ENCODE measurements at places on chromosomes 3 and 15.

DNA sequence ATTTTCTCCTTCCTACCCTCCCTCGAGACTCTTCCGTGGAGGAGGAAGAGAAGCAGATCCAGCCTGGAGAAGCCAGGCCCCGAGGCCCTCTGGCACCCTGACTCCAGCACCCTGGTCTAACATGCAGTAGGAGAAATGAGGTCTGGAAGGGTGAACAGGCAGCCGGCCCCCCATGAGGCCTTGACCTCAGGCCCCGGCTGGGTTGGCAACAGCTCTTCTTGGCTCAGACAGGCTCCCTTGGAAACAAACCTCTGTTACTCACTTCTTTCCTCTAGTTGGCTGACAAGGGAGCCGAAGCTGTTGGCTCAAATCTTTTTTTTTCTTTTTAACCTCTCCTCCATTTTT, 73.4 kb downstream of the CPN2 start:
- no peak for DNase-seq

- DNase-seq: no peak
Observed at GRCh38 chr3:29926378-29926777, 645.5 kb downstream of the RBMS3 start.

- no peak for DNase-seq
Observed at GRCh38 chr15:52733696-52734255, 54.6 kb upstream of the ATOSA start.

- no peak for DNase-seq
Observed at GRCh38 chr15:36371509-36371908, 207.9 kb upstream of the CDIN1 start.

GRCh38 chr3:27699067-27699466, 23.1 kb downstream of the EOMES start:
- no peak for DNase-seq

GRCh38 chr15:90058308-90058707, 44.0 kb downstream of the IDH2 start:
- no peak for DNase-seq

DNA sequence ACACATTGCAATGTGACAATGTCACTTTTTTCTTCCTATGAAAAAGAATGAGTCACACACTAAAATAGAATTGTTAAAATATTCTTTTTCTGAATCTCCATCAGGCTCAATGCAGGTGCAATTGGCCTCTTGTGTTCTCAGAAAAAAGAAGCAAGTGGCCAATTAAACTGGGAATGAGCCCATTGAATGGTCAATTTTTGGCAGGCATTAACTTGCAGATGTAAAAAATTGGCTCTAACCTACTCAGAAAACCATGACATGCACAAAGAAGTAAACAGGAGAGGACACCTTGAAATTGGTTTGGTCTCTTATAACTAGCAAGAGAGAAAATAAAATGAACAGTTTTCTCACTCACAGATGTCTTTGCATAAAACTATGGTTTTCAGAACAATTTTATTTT, 820.8 kb downstream of the TBL1XR1 start:
- DNase-seq: no peak

GRCh38 chr15:69624155-69624520, 171.5 kb downstream of the RPLP1 start:
- no peak for DNase-seq

DNA sequence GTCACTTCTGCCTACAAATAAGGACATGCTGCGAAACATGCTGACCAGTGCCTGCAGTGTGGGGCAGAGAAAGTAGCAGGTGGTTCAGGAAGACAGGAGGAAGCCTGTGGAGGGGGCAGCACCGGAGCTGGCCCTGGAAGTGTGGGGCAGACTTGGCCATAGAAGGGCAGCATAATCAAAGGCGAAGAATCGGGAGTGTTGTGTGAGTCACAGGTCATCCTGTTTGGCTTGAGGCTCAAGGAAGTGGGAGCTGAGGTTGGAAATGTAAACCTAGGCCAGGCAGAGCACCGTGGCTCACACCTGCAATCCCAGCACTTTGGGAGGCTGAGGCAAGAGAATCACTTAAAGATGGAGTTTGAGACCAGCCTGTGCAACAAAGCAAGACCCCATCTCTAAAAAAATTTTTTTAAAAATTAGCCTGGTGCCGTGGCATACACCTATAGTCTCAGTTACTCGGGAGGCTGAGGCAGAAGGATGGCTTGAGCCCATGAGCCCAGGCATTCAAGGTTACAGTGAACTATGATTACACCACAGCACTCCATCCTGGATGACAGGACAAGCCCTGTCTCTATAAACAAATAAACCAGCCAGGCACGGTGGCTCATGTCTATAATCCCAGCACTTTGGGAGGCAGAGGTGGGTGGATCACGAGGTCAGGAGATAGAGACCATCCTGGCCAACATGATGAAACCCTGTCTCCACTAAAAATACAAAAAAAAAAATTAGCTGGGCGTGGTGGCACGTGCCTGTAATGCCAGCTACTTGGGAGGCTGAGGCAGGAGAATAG, 54.0 kb downstream of the FAM43A start:
- DNase-seq: no peak

DNA sequence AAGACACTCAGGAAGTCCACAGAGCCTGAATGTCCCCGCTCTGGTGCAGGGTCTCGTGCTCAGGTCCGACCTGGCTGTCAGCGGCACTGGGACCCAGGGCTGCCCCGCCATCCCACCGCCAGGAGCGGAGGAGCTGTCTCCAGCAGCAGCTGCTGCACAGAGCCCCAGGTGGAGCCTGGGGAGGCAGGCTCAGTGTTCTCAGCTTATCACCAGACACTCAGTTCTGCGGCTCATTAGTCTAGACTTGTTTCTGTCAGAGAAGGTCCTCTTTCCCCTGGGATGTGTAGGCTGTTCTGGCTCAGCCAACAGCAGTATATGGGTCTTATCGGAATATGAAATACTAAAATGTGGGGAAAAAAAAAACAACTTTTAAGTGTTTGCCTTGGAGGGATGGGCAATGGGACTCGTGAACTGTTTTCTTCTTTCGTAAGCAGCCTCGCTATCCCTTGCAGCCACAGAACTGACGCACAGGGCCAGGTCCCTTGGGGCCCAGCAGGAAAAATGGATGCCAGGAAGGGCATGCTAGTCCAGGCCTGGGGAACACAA, 75.9 kb downstream of the KLF13 start:
- DNase-seq: no peak

DNA sequence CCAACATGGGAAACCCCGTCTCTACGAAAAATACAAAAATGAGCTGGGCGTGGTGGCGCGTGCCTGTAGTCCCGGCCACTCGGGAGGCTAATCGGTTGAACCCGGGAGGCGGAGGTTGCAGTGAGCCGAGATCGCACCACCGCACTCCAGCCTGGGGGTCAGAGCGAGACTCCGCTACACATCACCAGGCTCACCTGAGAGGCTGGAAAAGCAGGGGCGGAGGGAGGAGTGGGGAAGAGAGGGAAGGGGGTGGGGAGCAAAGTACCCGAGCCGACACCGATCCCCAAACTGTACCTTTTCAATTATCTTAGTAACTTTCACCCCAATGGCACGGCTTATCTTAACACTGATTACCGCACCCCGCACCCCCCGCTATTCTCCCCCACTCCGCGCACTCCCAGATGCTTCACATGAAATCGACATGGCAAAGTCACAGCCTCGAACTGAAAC, 46.4 kb upstream of the SYNM start:
- DNase-seq: no peak

DNA sequence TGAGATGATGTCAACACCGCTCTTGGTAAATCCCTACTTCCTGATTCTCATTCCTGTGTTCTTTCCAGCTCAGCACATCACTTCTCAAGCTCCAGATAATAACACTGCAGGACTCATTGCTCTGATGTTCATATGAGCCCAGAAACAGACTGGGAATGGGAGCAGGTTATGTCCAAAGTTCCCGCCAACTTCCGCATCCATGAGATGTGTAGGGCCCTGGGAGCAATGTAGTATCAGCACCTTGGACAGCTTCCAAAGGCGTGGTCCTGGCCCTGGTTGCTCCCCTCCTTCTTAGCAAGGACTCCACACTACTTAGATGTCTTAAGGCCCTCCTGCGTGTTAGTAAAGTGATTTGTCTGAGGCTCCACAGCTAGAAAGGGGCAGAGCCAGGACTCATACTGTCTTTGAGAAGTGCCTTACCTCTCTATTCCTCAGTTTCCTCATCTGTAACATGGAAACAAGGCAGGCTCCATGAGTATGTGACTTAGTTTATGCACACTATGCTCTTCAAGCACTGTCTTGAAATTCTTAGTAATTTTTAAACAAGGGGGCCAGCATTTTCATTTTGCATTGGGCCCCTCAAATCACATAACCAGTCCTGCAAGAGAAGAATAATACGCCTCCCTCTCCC, 27.9 kb upstream of the SLC6A1 start:
- no peak for DNase-seq

DNA sequence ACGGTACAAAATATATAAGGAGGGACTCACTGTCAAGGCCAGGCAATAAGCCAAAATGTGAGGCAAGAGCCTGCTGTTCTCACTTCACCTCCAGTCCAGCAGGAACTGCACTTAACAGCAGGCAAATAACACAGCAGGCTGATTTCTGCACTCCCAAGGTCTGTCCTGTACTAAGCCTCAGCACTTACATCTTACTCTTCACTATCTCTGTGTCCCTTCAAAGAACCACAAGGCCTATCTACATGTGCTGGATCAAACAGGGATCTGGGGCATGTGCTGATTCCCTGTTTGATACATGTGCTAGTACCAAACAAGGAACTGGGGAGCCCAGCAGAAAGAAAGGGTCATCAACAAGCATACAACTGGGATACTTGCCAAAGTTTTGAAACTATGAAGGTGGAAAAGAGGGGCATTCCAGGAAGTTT, 22.2 kb downstream of the UACA start:
- DNase-seq: no peak

GRCh38 chr15:74399511-74400312, 32.3 kb upstream of the CYP11A1 start:
- DNase-seq: no peak

DNA sequence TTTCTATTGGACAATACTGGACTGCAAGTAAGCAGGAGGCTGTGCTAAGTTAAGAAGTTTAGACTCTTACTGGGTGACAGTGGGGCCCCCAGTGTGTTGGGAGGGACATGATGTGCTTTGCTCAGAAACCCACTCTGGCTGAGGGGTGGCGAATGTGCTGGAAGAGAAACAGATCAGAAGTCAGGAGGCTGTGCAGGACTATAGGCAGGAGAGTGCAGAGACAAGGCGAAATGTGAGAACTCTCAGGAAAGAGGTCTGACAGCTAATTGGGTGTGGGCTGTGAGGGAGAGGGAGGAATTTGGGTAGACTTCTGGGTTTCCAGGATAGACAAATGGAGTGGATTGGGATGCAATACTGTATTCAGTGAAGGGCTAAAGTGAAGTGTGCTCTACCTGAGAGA, 12.0 kb downstream of the SLC24A1 start:
- DNase-seq: no peak

GRCh38 chr15:61654918-61655317, 405.3 kb downstream of the VPS13C start:
- DNase-seq: no peak

GRCh38 chr3:148229107-148229506, 468.6 kb upstream of the AGTR1 start:
- no peak for DNase-seq

DNA sequence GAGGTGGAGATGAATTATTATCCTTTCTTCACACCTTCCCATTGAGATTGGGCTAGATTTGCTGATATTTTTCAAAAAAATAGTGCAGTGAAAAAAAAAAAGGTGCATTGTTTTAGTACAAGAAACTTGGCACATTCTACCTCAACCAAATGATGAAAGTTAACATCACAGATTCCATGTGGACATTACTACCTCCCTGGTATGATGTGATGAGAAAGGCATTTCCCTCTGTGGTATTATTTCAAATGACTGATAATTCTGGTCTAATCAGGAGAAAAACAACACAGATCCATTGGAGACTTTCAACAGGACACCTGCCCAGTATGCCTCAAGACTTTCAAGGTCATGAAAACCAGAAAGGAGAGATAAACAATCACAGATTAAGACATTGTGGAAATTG, 313.4 kb downstream of the BCHE start:
- no peak for DNase-seq

- peak; percentile 87 for DNase-seq
Observed at GRCh38 chr15:64893481-64894394, 18.0 kb upstream of the ANKDD1A start.

- no peak for DNase-seq
Observed at GRCh38 chr15:73931441-73931840, 5.2 kb downstream of the LOXL1 start.

- DNase-seq: peak; percentile 76
Observed at GRCh38 chr3:179071323-179072099, at the start of gene ZMAT3. TSS of gene ZMAT3 (minus strand) at chr3:179071809. CDS start at chr3:179067752, 4,057 bp downstream.

DNA sequence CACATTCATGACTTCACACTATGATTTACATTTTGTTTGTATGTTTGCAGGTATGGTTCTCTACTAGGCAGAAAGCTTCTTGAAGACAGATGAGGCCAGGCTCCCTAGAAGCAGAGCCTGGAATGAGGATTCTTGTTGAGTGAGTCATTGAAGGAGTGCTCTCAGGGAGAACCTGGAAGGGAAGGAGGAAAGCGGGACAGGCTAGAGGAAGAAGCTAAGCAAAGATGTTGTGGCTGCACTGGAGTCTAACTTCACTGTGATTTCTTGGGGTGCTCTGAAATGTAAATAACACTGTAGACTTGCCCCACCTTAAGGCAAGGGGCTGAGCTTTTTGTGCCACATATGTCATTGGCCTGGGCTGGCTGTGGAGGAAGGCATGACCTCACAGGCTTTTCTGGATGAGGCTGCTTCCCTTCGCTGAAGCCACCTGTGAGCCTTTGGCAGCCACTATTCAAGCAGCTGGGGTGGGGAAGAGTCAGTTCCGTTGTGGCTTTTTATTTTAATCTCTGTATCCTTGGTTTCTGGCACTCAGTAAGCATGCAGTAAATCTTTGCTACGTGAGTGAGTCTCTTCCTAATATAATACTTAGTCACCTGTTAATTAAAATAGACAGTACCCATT, 307.3 kb downstream of the SV2B start:
- no peak for DNase-seq

DNA sequence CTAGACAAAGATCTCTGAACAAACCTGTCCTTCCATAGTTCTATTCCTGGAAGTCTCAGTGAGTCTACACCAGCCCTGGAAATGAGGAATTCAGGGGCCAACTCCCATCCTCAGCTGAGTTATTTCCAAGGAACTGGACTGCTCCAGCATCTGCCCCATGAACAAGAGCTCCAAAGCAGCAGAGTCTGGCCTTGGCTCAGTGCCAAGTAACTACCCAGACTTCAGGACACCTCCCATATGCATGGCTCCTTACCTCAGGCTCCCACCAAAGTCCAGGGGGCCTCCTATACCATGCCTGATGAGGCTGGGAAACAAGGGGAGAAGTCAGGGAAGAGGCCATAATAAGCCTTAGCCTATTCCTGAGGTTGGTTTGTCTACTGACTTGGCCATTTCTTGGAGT, 45.0 kb downstream of the FAIM start:
- no peak for DNase-seq

DNA sequence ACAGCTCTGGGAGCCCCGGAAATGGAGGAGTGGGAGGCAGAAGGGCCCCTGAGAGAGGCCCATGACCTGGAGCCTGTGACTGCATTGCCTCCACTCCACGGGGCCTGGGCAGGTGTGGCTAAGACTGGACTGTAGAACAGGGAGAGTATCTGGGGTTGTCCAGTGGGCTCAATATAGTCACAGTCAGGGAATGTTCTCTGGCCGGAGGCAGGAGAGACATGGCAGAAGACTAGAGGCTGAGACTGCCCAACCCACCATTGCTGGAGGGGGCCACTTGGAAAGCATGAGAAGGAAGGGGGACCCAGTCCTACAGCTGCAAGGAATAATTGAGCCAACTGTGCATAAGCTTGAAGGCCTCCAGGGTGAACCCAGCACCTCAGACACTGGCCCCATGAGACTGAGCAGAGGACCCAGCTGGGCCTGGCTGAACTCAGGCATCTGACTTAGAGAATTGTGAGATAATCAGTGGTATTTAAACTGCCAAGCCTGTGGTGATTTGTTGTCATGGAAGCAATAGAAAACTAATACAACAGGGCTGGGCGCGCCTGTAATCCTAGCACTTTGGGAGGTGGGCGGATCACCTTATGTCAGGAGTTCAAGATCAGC, 33.1 kb downstream of the NIPA2 start:
- no peak for DNase-seq
